ENCODE measurements at places on chromosomes 3 and 15.

- no peak for DNase-seq
These were observed 3.2 kb downstream of the CNBP start for GRCh38 chr3:129180461-129180860.

DNA sequence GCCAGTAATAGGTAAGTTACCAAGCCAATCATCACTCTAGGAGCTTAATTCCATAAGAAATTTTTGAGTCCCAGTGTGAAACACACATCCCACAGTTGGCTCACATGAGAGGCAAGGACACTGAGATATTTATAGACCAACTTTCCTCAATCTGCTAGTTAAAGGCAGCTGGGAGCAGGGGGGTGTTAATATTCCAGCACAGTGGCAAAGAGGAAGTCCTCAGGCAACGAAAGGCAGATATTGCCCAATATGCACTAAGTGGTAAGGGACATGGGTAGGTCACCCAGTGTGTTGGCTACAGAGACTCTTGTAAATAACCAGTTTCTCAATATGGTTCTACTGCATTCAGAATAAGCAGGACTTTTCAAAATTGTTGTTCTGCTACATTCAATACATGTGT, 61.0 kb downstream of the TOP2B start:
- no peak for DNase-seq

DNA sequence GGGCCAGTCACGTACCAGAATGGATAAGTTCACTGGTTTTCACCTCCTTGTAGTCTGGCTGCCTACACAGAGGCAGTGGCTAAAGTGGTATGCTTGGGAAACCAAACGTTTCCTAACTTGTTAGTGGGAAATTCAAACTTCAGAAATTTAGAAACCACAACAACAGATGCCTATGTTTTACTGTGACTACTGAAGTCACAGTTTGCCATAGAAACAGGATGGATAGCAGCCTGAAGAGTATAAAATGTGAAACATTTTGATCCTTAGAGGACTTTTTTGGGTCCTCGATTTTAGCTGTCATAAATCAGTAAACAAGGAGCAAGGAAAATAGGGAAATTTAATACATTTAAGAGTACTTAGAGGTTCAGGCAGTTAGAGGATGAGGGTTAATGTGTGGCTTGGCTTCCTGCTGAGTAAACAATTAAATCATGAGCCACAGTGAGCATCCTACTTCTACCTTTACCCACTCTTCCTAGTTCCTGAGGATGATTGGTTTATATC, 48.6 kb downstream of the CMSS1 start:
- no peak for DNase-seq

DNA sequence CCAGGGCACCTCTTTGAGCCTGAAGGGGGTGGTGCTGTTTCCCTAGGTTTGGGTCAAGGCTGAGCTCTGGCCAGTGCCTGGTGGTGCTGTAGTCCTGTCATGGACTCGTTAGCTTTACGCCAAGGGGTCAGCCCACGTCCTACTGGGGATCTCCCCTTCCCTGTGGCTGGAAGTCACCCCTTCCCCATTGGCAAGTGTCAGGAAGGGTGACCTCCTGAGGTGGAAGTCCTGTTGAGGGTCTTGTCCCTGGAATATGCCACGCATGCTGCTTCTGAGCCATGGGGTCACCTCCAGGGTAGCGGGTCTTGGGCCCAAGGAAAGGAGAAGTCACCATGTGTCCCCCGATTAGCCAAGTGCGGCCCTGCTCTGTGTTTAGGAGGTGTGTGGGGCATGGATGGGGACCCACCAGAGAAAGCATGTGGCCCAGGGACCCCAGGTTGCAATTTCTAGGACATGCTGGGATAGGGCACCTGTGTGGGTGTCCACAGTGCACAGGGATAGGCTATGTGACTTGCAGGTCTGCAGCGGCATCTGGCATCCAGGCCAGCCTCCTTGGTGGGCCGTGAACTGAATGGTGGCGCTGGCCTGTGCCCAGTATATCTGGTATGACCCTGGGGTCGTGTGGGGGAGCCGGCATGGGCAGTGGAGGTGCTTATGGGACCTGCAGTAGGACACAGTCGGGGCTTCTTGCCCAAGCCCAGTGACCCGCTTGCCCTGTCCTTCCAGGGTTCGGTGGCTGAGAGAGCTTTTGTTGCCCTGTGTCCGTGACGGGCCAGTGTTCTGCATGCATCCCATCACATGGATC, 226.7 kb downstream of the SNRPN start:
- DNase-seq: no peak

GRCh38 chr15:55587321-55588069, 650 bp downstream of the PYGO1 start:
- no peak for DNase-seq

- DNase-seq: no peak
These were observed 244.7 kb downstream of the NSUN3 start for GRCh38 chr3:94307588-94307987.

- DNase-seq: no peak
These were observed 9.7 kb downstream of the ETV5 start for GRCh38 chr3:186099178-186099577.

DNA sequence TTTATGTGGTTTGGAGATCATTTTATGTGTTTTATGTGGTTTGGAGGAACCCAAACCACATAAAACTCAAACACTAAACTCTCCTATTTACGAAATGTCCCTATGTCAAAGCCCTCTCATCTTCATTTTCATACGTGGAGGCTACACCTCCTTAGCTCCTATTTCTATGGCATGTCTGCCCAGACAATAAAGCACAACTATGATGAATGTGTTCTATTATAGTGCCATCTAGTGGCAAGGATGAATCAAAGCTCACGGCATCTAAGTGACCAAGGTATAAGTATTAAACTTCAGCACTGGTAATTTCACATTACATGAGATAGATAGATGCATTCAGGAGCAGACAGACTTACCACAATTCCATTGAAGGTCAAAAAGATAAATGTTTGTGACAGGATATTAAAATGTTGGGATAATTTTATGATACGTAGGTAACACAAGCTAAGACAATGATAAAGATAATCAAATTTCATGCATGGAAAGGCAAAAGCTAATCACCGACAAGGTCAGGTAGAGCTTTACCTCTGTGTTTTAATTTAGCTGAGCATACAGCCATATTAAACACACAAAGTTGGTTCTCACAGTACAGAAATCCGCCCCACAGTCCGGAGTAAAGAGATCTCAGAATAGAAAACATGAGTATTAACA, 130.6 kb upstream of the FHIT start:
- no peak for DNase-seq

DNA sequence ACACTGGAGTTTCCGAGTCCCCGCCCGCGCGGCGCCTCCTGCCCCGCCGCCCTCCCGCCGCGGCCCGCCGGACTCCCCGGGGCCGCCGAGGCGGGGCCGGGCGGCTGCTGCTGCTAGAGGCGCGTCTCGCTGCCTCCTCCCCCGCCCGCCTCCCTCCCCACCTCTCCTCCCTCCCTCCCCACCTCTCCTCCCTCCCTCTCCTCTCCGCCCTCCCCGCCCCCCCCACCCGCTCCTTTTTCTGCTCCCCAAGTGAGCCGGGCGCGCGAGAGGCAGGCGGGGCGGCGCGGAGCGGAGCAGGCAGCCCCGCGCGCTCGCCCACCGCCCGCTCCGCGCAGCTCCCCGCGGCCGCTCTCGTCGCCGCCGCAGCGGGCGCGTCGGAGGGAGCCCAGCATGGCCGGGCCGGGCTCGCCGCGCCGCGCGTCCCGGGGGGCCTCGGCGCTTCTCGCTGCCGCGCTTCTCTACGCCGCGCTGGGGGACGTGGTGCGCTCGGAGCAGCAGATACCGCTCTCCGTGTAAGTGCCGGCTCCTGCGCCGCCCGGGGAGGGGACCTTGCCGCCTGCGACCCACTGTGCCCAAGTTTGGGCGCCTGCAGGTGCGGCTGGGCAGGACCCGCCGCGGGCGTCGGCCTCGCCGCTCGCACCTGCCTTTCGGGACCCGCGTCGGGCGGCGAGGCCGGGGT, at the start of gene CACNA2D3:
CACNA2D3 (plus strand) TSS at position 229 of the 679 bp plus-strand sequence.
- DNase-seq: no peak

- no peak for DNase-seq
These were observed 4.8 kb downstream of the CSRNP1 start for GRCh38 chr3:39148435-39149058.

DNA sequence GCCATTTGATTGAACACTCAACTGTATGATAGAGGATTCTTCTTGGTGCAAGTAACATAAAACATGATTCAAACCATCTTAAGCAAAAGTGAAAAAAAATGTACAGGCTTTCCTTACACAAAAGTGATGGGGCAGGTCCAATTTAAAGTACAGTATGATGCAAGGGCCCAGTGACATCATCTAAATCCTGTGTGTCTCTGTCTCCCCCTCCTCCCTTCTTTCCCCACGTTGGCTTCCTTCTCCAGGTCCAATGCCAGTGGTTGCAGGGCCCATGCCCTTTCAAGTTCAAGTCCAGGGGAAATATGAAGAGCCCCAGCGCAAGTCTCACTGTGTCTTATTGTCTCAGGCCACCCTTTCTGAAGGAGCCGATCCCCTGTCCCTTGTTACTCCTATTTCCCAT, 332.3 kb downstream of the SHQ1 start:
- no peak for DNase-seq

DNA sequence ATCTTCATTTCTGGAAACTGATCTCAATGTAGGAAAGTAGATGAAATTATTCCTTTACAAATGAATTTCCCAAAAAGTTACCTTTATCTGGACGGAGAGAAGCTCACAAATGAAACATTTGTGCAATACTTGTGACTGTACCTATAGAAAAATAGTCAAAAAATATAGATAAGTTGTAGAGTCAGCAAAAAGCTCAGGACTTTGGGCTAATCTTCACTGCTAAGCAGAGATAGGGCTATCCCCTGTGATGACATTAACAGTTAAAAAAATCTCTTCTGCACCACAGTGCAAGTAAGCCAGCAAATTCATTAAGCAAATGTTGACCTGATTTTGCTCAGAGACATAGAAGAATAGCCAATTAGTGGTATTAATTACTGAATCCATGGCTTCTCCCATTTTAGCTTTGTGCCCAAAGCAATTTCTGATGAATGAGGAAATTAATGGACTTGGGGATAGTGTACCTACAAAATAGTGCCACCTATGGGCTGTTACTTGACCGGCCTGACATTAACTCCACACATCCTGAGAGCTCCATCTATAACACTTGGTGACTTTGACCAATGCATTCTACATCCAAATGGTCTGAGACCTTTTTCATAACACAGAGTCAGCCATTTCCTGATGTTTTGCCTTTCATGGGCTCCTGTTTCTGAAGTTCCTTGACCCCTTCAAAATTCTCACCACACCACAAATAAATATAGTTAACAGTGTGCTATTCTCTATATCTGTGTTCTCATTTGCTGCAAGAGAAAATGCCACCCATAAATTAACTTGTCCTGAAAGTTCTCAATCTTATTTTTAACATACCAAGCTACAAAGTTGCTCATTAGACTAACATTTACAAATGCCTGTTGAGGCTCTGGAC, 105.0 kb downstream of the SSR3 start:
- no peak for DNase-seq

GRCh38 chr3:13042715-13043271, 30.4 kb downstream of the IQSEC1 start:
- DNase-seq: no peak

GRCh38 chr3:8320711-8321458, 180.7 kb upstream of the LMCD1 start:
- DNase-seq: no peak

DNA sequence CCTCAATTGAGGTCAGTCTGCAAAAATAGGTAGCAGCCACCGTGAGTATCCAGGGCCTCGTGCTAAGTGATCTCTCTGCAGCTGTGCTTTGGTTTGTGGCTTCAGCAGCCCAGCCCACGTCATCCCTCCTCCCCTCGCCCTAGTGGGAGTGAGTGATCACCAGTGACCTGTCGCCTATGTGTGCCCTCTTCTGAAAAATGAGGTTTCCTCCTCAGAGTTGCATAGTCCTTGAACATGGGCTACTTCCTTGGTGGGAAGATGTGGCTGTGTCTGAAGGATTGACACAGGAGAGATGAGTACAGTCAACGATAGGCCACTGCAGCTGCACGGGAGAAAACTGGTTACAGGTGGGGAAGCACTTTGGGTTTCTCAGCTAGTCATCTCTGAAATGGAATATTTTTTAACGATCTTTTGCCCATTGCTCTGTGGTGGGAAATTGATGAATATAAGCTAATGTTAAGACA, 144.8 kb upstream of the BHLHE40 start:
- peak; percentile 58 for DNase-seq

GRCh38 chr3:170425491-170426239, 7.0 kb downstream of the CLDN11 start:
- no peak for DNase-seq

DNA sequence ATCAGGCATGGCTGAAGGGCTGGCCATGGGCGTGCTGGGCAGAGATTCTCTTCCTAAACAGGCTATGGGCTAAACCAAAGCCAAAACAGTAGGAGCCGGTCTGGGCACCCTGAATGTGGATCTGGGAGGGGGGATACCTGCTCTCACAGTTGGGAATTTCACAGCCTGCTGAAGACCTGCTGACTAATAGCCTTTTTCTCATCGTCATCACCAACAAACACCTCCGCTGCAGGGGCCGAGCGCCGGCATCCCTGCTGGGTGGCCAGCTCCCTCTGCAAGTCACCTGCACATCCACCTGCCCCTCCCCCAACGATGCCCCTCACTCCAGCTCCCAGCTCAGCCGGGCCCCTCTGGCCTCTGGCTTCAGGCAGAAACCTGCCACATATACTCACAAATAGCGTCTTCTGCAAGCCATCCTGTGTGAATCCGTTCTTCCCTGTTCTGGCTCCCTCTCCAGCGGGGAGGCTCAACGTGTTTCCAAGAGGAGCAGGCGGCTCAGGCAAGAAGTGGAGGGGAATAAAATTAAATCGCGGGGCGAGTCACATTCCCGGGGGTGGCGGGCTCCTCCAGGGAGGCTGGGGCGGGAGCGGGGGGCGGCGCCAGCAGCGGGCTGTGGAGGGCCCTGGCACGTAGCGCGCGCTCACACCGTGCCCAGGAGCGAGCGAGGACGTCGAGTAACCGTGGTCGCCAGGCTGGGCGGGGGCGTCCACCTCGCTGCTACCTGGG, 466 bp downstream of the IQSEC1 start:
- DNase-seq: no peak

DNA sequence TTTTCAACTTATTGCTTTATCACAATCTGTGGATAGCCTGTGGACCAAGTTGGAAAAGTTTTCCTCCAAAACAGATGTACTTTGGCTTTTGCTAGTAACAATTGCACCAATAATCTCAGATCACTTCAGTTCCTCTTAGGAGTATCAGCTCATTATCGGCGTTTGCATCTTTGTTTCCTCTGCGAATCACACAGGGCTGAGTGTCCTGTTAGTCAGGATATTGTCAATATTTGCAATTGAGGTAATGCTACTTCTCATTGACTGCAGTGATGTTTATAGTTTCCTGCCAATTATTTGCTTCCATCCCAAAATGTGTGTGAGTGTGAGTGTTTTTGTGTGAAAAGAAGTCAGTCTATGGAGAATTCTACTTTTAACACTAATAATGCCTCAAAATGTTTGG, 545.0 kb downstream of the SI start:
- DNase-seq: no peak

GRCh38 chr3:23856286-23856685, 50.5 kb downstream of the UBE2E1 start:
- no peak for DNase-seq

GRCh38 chr15:48720646-48721045, 75.1 kb upstream of the FBN1 start:
- no peak for DNase-seq

DNA sequence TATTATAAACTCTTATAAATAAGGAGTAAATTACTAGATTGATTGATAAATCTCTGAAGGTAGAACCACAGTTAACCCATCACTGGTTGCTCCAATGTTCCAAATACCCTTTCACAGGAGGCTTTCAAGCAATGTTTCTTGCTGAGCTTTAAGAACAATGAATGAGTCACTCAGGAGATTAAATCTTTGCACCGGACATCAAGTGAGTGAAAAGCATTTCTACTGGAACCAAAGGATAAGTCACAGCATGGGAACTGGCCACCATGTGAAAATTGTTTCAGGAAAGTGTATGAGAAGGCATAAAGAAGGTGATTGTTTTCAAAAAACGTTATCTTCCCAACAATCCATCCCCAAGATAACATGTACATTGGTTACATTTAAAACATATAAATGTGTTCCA, 90.6 kb downstream of the CNTN3 start:
- no peak for DNase-seq
